ENCODE measurements at places on chromosomes 6 and 20.
A peak's percentile ranks its signal among the peaks of the same experiment; 100 is the strongest.

GRCh38 chr6:112275365-112275764, 21.0 kb upstream of the LAMA4 start:
- no peak for DNase-seq

DNA sequence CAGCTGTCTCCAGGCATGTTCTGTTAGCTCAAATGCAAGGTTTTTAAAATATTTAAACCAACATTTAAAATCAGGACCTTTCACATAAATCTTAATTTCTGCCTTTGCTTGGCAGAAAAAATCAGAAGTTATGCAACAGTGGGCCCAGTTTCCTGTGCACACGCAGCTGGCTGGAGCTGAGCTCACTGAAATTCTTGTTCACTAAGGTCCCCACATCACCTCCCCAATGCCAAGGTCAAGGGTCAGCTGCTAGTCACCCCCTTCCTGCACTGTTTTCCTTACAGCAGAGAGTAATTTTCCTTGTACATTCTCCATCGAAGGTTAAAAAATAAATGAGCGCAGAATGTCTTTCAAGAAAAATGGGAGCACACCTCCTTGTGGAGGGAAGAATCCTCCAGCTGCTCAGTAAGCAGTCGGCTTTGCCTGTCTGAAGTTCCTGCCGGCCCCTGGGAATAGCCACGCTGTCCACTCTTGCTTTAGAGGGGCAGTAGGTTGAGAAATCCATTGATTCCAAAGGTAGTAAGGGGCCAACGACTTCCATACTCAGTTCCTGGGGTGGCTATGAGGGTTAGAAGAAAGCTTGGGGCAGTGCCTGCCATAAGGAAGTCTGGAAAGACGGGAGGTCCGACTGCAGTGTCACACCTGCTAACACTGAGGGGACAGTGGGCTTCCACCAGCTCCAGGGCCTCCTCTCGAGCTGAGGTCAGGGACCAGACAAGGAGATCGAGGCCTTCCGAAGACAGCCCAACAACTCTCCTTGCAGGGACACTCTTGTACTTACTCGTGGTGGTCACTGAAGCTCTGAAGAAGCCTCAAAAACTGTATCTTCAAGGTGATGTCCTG, 56.8 kb downstream of the MYH7B start:
- no peak for DNase-seq

- DNase-seq: no peak
Measured at GRCh38 chr6:134169871-134170486, 117.6 kb upstream of the SLC2A12 start.

DNA sequence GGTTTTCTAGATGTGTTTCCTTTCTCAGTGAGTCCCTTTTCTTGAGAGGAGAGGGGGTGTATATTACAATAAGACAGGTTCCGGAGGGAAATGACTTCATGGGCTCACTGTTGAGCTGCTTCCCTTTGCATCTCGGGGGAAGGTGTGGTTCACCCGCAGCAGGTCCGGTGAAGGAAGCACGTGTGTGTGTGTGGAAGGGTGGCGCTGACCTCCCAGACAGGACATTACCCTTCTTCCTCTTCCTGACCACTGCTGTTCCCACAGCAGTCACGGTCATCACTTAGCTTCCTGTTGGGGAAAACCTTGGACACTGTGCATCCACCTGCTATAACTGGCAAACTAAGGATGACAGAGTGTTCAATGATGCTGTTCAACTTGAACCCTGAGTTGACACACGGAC, 83.6 kb downstream of the PLEKHG1 start:
- DNase-seq: no peak

- no peak for DNase-seq
Measured at GRCh38 chr6:31007694-31008093, 2.6 kb upstream of the MUC22 start.

GRCh38 chr20:63099456-63100173, 92.9 kb upstream of the BHLHE23 start:
- no peak for DNase-seq

DNA sequence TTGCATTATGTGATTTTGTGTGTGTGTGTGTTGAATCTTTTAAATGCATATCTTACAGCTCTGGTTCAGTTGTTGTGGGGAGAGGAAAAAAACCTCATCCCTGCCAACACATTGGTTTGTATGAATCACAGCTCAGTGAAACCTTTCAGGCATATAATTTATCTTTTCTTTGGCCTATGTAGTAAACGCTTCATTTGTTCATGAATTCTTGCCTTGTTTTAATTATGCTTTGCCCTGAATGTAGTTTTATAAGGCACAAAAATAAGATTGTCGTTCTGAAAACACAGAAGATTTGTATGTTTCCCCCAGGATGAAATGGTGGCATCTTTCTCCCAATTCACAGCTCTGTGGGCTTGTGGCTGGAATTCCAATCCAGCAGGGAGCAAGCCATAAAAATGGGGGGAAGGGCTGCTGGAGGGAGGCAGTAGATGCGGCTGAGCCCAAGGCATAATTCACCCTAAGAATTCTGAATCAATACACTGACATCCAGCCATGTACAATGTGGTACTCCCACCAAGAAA, 45.1 kb downstream of the BCAS1 start:
- DNase-seq: no peak

DNA sequence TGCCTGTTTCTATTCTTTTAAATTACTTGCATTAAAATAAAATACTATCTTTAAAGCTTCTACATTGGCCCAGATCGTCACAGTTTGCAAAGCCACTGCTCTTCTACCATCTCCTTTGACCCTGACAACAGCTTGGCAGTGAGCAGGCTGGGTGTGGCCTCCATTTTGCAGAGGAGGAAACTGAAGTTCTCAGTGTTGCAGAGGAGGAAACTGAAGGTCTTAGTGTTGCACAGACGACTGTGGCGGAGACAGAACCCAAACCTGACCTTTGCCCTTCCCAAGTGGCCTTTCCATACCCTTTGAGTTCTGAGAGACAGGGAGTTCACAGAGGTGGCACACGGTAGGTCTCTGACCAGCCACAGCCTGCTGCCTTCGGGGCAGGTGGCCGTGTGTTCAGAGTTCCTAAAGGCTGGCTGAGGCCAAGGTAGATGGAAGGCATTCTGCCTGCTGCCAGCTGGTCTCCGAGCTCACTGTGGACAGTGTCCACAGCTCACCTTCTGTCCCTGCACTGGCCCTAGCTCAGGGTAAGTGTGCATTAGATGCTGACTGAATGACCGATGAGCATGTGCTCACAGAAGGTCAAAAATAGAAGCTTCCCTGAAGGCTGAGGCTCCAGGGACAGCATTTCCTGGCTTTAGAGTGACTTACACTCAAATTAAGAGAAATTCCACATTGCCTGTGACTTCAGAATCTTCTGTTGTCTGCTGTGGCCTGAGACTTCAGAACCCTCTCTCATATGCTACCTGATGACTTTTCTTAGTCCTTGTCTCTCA, 113.5 kb upstream of the SLC24A3 start:
- no peak for DNase-seq

DNA sequence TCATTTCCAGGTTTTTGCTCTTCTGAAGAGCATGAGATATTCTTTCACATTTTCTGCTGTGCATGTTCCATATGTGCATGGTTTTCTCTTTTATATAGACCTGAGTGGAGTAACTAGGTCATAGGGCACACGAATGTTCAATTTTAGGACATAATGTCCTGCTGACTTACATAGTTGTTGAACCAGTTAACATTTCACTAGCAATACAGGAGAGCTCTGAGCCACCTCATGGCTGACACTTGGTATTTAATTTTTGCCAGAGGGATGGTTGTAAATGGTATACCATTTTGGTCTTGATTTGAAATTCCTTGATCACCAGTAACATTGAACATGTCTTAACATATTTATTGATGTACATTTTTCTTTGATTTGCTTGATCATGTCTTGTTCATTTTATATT, 38.3 kb downstream of the IGF2R start:
- DNase-seq: no peak

- DNase-seq: peak; percentile 83
Measured at GRCh38 chr6:32968867-32969684, 682 bp downstream of the BRD2 start.

- peak; percentile 12 for DNase-seq
Measured at GRCh38 chr6:43856005-43856765, 86.2 kb downstream of the VEGFA start.

- DNase-seq: no peak
Measured at GRCh38 chr6:22219925-22220324, 76.9 kb downstream of the PRL start.

GRCh38 chr6:46015119-46015968, at the start of gene CLIC5:
Gene CLIC5, minus strand, starts transcription at chr6:46015860. Its CDS starts 318 bp downstream, at chr6:46015542.
- no peak for DNase-seq

GRCh38 chr6:7773322-7773721, 47.4 kb downstream of the BMP6 start:
- DNase-seq: no peak

DNA sequence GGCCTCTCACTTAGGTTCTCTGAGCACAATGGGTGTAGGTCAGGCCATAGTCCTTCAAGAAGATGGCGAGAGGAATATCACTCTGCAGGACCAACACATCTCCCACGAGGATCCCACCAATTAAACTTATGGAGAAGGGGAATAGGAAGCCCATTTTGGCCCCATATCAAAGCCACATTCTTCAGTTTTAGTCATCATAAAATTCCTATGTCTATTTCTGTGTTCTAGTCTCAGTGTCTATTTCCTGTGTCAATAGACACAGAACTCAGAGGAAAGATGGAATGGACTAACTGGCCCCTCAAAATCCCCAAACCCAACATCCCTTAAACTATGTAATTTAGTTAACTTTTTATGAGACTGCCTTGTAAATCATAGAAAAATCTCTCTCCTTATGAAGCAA, 216.8 kb downstream of the HACE1 start:
- no peak for DNase-seq

DNA sequence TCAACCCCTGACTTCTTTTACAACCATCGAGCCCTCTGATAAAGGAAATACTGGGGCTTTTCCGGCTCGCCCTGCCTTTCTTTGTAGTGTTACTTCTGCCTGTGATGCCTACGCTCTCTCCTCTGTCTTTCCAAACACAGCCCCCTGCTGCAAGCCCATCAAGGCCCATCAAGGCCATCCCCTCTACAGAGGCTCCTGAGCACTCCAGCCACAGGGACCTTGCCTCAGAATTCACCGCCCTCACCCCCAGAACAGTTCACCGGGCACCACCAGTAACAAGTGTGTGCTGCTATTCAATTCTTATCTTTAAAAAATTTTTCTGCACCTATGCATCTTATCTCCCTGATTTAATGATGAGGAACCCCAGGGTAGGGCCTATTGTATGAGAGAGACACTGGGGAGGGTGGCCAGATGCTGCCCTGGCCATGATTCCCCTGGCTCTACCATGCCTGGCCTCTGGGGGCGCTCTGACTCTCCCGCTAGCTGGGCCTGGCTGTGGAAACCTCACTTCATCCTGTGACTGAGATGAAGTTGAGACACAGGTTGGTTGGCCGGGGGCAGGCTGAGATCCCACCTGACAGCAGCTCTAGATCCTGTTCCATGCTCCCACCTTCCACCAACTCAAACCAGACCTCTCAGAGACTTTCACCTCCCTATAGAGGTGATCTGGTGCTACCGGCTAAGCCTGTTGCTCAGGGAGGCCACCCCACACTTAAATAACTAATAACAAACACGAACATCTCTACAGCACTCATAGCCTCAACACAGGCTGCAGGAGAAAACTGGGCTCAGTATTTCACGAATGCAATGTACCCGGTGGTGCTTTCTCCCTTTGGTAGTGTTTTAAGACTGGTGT, 19.2 kb upstream of the GLP1R start:
- peak; percentile 19 for DNase-seq

DNA sequence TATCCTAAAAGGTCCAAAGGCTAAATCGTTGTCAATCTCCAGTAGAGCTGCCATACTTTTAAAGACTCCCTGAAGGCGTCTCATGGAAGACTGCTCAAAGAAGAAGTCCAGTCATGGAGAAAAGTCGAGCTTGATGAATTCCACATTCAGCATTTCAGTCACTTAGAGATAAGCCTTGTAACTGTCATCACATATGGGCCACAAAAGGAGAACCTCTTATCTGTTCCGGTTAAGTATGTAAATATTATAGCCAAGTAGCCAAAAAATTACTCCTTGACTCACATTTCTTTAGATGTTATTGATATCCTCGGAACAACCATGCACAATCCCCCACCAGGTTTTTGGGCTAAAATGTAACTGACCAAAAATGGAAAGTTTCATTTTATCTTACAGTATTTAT, 9.8 kb upstream of the CNKSR3 start:
- no peak for DNase-seq

GRCh38 chr20:63452341-63452740, 20.1 kb downstream of the KCNQ2 start:
- DNase-seq: no peak
